ENCODE measurements at places on chromosomes 5 and 9.

GRCh38 chr5:69364414-69364813 is 4.9 kb downstream of the AK6 start:
- DNase-seq: no peak

DNA sequence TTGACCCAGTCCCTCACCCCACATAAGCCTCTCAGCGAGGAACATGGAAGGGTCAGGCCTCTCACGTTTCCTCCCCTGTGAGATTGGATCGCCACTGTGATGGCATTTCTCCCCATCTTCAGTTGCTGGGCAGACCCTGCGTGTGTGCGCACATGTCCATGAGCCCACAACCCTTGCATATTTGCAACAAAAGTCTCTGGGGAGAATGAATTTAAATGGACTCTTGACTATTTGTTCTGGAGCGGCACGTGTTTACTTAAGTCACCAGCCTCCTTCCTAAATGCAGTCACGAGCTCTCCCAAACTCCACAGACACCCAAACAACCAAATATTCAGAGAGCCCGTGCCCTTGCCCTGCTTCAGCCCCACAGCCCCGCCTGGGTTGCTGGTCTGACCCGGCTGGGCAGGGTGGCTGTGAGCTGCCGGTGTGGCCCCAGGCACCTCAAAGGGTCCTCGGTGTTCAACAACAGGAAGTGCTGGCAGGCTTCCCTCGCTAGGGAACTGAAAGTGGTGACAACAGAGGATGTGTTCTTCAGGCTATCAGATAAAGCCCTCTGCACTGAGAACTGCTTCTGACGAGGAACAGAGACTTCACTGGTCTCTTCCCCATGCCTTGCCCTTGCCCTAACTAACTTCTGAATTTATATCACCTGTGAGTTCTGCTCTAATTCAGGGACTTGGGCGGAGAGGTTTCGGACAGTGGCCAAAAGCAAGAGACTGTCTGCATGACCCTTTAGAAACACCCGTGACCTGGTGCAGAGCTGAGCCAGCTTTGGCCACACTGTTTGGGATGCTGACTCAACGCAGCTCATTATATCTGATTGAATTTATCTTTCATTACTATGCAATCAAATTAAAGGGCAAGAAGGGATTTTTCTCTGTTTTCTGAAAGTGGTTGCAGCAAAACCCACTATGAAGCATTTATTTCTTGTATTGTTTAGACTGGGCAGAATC is 19.2 kb upstream of the CD180 start:
- DNase-seq: no peak

DNA sequence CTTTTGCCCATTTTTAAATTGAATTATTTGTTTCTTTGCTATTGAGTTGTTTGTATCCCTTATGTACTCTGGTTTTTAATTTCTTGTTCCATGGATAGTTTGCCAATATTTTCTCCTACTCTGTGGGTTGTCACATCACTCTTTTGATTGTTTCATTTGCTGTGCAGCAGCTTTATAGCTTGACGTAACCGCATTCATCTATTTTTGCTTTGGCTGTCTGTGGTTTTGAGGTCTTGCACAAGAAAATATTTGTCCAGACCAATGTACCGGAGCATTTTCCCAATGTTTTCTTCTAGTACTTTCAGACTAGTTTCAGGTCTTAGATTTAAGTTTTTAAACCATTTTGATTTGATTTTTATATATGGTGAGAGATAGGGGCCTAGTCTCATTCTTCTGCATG is 36.2 kb upstream of the ZNF366 start:
- DNase-seq: no peak

DNA sequence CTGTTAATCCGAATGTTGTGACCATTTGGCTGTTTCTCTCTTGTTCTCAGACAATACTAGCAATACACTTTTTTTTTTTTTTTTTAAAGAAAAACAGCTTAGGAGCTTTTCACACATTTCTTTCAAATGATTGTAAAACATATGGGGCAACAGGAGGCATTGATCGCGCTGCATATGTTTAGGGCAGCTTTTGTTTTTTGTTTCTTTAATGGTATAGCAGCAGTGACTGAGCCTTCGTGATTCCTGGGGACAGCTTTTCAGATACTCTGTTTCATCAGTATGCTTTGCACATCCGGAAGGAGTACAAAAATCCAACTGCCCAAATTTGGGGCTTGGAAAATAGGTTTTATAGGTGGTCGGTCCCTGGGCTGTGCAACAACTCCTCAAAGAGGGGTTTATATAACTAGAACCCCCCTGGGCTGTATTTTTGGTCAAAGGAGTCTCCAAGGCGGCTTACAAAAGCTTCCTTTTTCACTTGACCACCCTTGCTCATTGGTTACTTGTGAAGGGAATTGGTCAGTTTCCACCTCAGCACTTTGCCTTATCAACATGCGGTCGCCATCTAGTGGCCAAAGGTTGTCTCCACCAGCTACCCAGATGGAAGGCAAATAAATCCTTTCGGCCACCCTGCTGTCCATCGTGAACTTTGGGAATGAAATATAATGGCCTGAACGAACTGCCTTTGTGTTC is 91.8 kb downstream of the PDE6A start:
- no peak for DNase-seq

DNA sequence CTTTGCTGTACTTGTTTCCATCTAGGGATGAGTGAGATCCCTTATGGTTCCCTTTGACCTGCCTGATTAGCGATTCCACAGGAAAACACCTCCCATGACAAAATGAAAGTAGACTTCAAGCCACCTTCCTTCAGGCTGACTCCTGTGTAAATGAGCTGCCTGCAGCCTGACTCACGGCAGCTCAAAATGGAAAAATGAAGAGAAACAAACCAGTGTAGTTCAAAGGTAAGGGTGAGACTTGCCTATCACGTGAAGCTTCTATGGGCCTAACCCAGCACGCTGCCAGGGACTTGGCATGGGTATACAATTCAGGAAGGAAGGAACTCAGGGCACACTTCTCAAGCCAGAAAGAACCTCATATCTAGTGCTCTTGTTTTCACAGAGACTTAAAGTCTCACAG is 110.1 kb upstream of the LRRTM2 start:
- DNase-seq: no peak

GRCh38 chr9:99419070-99419469 is 197.0 kb downstream of the SEC61B start:
- DNase-seq: no peak

- DNase-seq: no peak
Observed at GRCh38 chr9:16555802-16556201, 314.7 kb downstream of the BNC2 start.

DNA sequence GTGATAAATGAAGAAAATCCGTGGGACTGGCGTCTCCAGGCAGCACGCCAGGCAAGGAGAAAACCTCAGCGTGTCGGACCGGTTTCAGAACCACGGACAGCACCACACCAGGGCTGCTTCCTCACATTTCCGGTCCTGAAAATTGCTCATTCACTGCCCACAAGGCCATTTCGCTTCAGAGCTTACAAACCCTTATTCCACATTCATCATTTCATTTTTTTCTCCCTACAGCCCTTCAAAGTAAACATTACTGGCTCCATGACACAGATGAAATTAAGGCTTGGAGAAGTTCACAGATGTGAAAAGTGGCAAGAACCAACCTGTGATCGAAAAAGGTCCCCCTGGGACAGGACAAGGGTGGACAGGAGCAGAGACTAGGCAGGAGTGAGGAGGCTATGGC is 1.5 kb upstream of the GPRIN1 start:
- DNase-seq: no peak

GRCh38 chr9:21081451-21081850 is 3.7 kb upstream of the IFNB1 start:
- DNase-seq: no peak

GRCh38 chr5:115815693-115816225 is 700 bp downstream of the CDO1 start:
- DNase-seq: no peak

- DNase-seq: no peak
Observed at GRCh38 chr5:8227112-8227511, 358.2 kb downstream of the MTRR start.

GRCh38 chr5:107567901-107568671 is 102.7 kb downstream of the EFNA5 start:
- DNase-seq: no peak

GRCh38 chr9:32783168-32783891 is at the start of gene TMEM215:
TSS of gene TMEM215 (plus strand) at chr9:32783540. CDS start at chr9:32784184, 644 bp downstream.
- DNase-seq: no peak

DNA sequence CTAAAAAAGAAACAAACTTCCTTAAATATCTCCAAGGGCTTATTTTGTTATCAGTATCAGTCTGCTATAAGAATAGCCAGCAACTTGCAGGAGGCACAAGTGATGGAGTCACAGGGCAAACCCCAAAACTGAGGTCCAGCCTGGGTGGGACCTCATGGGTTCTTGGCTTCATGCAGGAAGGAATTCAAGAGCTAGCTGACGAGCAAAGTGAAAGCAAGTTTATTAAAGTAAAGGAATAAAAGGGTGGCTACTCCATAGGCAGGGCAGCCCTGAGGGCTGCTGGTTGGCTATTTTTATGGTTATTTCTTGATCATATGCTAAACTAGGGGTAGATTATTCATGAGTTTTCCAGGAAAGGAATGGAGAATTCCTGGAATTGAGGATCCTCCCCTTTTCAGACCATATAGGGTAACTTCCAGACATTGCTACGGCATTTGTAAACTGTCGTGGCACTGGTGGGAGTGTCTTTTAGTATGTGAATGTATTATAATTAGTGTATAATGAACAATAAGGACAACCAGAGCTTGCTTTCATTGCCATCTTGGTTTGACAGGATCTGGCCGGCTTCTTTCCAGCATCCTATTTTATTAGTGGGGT is 231.9 kb downstream of the ADAMTSL1 start:
- no peak for DNase-seq

- no peak for DNase-seq
Observed at GRCh38 chr9:77599492-77599891, 48.6 kb downstream of the GNA14 start.

- DNase-seq: no peak
Observed at GRCh38 chr5:14869668-14870164, 1.9 kb downstream of the ANKH start.

- no peak for DNase-seq
Observed at GRCh38 chr5:149380466-149381121, 1.5 kb upstream of the IL17B start.

DNA sequence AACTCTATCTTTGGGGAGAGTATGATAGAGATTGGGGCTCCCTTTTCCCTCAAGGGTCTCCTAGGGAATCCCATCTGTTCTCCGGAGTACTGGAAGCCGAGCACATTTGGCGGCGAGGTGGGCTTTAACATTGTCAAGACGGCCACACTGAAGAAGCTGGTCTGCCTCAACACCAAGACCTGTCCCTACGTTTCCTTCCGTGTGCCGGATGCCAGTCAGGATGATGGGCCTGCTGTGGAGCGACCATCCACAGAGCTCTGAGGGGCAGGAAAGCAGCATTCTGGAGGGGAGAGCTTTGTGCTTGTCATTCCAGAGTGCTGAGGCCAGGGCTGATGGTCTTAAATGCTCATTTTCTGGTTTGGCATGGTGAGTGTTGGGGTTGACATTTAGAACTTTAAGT is 21.5 kb downstream of the PTGS1 start:
- no peak for DNase-seq

DNA sequence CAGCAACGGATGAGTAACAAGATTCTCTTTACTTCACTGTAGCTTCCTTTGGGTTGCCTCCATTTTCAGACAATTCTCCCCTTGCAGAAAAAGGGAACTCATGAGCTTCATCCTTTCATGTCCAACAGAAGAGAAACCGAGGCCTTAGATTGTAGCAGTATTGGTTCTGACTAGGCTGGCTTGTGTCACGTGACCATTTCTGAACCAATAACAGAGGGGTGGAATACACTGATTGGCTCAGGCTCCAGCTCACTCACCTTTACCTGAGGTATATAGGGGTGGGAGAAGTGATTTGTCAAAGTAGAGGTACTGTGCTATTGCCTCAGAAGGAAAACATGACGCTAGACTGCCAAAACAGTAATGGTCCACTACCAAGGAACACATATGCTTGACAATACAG is 343.7 kb downstream of the KIAA0825 start:
- DNase-seq: no peak

GRCh38 chr9:131235480-131235851 is 40.8 kb downstream of the FAM78A start:
- DNase-seq: no peak

GRCh38 chr5:53446908-53447307 is 33.5 kb upstream of the FST start:
- DNase-seq: no peak

All from cortex of kidney (tissue), 1 donor.